Spinal cord (tissue), 10 donors: ENCODE measurements at places on chromosomes 5 and 9.

GRCh38 chr5:7837403-7837802 lies 13.5 kb downstream of the CFAP90 start:
- no peak for DNase-seq

DNA sequence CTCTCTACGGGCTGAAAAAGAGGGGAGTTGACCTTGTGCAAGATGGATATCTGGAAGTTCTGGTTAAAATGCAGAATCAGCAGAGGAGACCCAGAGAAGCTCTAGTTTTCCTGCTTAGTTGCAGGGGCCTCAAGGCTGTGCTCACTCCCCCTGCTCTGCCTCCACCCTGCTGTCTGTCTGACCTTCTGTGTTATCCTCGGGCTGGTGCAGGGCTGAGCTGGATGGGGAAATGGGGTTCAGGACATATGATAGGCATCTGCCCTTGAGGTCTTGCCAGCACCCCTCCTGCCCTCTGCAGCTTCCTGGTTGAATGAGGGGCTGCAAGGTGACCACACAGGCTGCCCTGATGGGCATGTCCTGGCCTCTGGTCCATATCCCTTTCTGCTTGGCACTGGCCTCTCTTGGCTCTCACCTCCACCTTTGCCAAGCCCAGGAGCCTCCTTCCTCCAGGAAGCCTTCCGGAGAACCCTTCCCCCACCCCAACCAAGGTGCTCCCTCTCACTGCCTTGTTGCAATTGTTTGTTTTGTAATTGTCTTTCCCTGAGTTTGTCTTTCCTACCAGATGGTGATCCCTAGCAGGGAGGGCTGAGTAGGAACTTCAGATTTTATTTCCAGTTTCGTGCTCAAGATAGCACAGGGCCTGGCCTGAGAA lies 1.3 kb downstream of the TMEM268 start:
- no peak for DNase-seq

DNA sequence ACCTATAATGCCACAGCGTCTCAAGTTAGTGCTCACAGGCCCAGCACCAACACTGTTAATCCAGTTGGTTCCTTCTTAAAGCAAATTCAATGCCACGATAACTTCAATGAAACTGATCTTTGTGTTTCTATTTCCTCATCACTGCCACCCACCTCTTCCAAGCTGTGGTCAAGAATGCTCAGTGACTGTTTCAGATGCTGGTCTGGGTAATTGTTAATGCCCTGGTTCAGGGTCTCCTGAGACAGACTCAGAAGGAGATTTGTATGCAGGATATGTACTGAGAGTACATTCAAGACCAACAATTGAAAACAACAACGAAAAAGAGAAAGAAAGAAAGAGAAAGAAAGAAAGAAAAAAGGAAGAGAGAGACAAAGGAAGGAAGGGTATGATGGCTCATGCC lies 505.3 kb downstream of the TLE4 start:
- DNase-seq: no peak

DNA sequence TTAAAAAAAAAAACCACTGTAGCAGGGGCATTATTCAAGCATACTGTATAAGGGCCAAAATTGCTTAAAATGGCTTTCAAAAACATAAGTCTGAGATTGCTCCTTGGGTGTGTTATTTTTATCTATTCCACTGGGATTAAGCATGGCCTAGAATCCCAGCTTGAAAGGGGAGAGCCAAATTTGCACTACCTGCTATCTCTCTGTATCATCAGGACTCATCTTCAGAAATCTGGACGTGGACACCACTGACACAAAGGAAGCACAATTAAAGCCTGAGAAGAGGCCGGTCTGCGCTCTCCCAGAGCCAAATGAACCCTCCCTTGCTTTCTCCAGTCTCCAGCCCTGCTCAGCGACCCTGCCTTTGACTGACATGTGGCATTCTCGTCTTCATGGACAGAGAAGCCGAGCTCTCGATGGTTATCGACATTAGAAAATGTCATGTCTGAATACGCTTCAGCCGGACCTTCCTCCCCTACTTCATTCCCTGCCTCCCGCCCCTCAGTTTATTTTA lies 151.3 kb downstream of the EBF1 start:
- no peak for DNase-seq
